Motor neuron (in vitro differentiated cells): ENCODE measurements at places on chromosomes 7 and 10. TPM values are rescaled to one million over a fixed set of nuclear protein-coding genes. Genes with fewer than 3 reads are reported as not detected.

- no peak for ATAC-seq
These were observed 141.1 kb downstream of the ELFN1 start for GRCh38 chr7:1810961-1811849.

DNA sequence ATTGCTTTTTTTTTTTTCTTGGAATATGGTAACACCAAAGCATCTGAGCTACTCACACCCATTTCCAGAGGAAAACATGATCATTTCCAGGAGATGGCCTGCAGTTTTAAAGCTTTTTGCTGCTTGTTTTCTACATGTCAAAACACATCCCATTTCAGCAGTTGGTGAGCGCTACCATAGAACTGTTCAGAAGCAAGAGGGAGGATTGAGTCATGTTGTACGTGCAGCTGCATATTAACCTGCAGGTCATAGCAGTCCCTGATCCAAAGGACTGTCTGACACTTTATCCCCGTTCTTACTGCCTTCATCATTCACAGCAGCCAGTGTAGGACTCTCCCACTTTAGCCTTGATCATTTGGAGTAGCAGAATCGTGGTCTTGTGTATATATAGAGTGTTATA is 124.6 kb downstream of the AUTS2 start:
- peak; percentile 94 for ATAC-seq

DNA sequence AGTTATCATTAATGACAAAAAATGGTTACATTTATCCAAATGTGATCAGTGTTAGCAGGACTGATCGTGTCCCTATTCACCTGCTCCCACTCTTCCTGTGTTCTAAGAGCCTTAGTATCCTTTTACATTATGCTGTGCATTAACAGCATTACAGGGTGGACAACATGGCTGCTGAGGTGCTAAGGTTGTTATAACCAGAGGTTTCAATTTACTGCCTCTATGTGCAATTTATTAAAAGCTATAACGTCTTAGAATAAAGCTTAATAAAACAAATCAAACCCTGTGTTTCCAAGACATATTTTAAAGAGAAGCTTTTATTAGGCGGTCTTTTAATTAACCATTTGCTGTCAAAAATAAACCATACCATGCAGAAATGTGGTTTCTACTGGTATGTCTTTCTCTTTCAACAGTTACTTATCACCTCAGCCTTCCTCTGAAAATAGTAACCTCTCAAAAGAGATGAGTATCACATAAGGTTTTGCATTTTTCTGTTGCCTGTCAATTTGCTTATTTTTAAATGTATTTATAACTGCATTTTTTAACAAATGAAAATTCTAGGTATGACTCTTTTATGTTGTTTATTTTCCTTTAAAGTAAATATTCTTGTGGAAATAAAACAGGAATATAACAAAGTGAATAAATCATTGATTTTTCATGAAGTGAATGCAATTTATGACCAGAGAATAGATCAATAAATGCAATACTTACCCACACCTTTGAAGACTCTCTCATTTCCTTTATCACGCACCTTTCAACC is 849.8 kb upstream of the SORCS1 start:
- no peak for ATAC-seq

DNA sequence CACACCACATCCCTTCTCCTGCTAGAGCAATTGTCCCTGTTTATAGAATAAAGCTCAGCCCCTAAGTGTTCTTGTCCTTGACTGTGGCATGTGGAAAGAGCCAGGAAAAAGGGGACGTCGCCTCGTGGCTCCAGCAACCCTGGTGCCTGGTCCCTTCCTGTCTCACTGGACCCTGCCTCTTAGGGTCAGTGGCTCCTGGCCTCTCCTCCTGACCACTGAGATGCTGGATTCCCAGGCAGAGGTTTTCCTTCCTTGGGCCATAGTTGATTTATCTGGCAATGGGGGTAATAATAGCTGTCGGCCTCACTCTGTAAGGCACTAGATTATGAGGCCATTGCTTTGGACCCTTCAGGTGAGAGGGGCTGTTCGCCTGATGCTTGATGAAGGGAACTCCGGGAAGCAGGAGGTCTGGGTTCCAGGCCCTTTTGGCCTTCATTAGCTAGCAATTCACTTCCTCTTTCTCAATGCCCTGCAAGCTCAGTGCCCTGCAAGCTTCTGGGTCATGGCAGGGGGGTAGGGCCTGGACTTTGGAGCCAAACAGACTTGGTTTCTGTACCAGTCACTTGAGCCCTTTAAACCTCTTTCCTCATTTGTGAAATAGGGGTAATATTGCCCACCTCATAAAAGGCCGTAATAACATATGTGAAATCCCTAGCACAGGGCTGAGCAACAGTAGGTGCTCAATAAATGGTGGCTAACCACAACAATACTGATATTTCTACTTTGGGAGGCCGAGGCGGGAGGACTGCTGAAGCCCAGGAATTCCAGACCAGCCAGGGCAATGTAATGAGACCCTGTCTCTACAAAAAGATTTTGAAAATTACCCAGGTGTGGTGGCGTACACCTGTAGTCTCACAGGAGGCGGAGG is 1.1 kb downstream of the ASL start:
- ATAC-seq: no peak

GRCh38 chr10:120788771-120789170 is 62.4 kb upstream of the WDR11 start:
- no peak for ATAC-seq

GRCh38 chr10:83218205-83218604 is 921.1 kb upstream of the GHITM start:
- ATAC-seq: no peak

DRGX gene
- total RNA-seq: 0.66 TPM in 1 of 2 replicates, not detected in the other

EGFR gene
- 5.9 and 6.6 TPM in 2 replicates for total RNA-seq
